ENCODE measurements at places on chromosomes 7 and 10. TPM values are rescaled to one million over a fixed set of nuclear protein-coding genes. Genes with fewer than 3 reads are reported as not detected.

TAS2R5 gene
- 0.98 TPM for total RNA-seq

PON1 gene
- not detected for total RNA-seq

LOXL4 gene
- 1.6 TPM for total RNA-seq

CDK14 gene
- 1.9 TPM for total RNA-seq

SPDYE16 gene
- not detected for total RNA-seq

BLNK gene
- total RNA-seq: 13.5 TPM

TEX47 gene
- not detected for total RNA-seq

UNCX gene
- not detected for total RNA-seq

TEX36 gene
- not detected for total RNA-seq

ENKUR gene
- 0.48 TPM for total RNA-seq

Measured in colonic mucosa (tissue), 4 donors.